ENCODE measurements at places on chromosomes 1 and 21.

GRCh38 chr1:203600782-203601513 lies 25.7 kb upstream of the ATP2B4 start:
- no peak for DNase-seq

DNA sequence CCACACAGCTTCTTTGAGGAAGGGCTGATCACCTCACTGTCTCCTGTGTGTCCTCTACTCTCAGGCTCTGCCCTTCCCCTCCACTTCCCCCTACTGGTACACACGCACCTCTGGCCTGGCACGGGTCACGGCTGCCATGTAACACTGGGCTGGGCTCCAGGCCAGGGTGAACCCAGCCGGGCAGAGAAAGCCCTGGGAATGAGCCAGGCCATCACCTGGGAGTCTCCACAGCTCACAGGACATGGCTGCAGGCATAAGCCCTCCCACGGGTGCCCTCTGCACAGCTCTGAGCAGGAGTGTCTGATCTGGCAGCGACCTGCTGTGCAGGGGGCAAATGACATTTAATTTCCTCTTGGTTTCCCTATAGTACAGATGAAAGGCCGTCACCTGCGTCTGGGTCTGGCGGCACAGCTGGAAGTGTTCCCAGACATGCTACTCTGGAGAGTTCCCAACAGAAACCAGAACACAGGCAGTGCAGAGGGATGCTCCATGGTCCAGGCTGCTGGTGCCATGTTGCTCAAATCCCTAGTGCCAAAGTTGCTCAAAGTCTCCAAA lies 61.2 kb downstream of the ERI3 start:
- DNase-seq = peak; percentile 76

- no peak for DNase-seq
These were observed 18.1 kb downstream of the KIAA0040 start for GRCh38 chr1:175174309-175175102.

GRCh38 chr1:9410737-9411297 lies 118.1 kb downstream of the SPSB1 start:
- DNase-seq = peak; percentile 53

- no peak for DNase-seq
These were observed 55.5 kb upstream of the EDN2 start for GRCh38 chr1:41539999-41540398.

GRCh38 chr1:54853096-54853792 lies 33.8 kb downstream of the DHCR24 start:
- no peak for DNase-seq

GRCh38 chr1:247089616-247090375 lies 11.2 kb upstream of the ZNF670 start:
- DNase-seq = no peak

- DNase-seq = no peak
These were observed 6.5 kb downstream of the ZNF644 start for GRCh38 chr1:91015358-91015780.

DNA sequence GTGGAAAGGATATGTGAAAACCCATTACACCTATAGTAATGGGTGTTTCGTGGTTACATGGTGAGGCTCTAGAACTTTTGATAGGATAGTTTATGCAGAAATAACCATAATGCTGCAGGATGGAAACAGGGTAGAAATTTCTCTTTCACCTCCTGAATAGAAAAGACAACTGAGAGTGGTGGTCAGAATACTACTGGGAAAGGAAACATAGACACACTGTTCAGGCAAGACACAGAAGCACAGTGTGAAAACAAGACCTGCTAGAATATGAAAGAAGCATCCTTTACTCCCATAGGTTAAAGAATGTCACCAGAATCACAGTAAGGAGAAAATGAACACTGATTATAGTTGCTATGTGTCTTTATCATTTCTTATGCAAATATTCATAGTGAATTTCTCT lies 496.6 kb downstream of the DPYD start:
- DNase-seq = no peak

DNA sequence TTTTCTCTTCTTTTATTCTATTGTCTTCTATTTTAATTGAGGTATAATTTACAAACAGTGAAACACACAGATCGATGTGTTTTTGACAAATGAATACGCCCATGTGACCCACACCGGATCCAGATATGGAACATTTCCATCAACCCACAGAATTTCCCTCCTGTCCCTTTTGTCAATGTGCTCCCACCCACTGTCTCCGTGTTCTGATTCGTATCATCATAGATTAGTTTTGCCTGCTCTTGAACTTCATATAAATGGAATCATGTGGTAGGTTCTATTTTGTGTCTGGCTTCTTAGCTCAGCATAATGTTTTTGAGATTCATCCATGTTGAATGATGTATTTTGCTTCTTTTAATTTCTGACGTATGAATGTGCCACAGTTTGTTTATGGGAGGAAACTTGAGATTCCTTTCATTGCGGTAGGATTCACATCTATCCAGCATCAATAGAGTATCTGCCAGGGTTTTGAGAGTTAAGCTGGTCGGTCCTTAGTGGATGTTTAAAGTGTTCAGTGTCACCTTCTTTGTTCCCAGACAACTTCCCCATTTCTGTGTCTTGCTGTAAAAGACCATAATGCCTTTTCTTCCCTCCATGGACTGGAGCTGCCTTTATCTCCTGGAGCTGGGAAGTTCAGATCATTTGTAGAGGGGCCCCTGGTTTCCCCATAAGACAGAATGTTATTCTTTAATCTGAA lies 14.7 kb downstream of the NAV1 start:
- no peak for DNase-seq

- no peak for DNase-seq
These were observed 840.7 kb upstream of the ADAMTS5 start for GRCh38 chr21:27807596-27807995.

DNA sequence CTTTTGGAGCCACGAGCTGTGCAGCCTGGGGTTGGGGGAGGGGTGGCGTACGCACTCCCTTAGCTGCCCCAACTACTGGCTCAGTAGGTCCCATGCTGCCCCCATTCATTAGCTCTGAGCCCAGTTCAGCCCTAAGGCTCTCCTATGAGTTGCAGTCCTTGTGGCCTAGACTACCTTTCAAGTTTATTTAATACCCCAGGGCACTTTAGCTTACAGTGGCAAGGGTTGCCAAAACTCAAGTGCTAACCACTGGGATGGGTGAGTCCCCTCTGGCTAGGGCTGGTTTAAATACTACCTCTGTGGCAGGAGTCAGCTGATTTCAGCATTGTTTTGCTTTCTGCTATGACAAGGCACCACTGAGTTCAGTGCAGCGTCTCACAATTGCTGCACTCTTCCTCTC lies 118.2 kb downstream of the ODF2L start:
- no peak for DNase-seq

DNA sequence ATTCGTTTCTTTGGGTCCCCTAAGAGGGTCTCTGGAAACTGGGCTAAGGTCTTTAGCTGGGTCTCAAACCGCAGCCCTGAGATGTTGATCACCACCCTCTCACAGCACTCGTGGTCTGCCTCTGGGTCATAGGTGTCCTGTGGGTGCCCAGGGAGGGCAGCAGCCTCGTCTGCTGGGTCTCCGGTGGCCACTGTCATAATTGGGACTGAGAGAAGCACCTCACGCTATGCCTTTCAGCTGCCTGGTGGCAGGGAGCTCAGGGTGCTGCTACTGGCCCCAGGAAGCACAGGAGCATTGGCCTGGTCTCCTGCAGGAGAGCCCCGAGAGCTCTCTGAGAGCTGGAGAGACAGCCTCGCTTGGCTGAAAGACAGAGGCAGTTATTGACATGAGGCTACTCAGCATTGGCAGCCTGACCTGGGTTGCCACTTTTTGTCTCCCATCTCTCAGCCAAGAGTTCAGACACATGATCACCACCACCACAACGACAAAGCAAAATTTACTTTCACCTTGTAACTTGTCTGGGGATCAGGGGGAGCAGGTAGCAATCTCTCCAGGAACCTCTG lies 1.5 kb downstream of the KCNA2 start:
- no peak for DNase-seq

DNA sequence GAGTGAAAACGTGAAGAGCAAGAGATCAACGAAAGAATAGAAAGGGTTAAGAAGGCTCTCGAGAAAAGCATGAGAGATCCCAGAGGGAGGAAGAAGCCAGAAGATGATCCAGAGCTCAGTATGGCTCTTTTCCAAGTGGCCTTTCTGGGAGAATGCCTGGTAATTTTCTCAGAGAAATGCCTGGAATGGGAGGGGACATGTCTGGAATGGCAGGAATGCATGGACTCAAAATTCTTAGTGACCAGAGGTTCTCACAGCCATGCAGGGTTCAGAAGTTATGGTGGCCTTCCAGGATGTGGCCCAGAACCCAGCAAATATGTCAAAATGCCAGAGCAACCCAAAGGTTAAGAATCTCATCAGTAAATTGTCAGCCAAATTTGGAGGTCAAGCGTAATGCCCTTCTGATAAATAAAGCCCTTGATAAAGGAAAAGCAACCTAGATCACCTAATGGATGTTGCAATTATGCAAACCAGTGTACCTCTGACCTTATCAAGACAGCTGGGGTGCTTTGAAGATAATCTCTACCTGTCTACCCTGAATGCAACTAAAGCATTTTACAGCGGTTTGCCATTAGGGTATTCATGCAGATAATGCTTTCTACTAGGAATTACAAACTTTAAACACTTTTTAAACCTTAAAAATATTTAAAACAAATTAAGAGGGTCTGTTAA lies 53.1 kb downstream of the NBPF6 start:
- DNase-seq = no peak

DNA sequence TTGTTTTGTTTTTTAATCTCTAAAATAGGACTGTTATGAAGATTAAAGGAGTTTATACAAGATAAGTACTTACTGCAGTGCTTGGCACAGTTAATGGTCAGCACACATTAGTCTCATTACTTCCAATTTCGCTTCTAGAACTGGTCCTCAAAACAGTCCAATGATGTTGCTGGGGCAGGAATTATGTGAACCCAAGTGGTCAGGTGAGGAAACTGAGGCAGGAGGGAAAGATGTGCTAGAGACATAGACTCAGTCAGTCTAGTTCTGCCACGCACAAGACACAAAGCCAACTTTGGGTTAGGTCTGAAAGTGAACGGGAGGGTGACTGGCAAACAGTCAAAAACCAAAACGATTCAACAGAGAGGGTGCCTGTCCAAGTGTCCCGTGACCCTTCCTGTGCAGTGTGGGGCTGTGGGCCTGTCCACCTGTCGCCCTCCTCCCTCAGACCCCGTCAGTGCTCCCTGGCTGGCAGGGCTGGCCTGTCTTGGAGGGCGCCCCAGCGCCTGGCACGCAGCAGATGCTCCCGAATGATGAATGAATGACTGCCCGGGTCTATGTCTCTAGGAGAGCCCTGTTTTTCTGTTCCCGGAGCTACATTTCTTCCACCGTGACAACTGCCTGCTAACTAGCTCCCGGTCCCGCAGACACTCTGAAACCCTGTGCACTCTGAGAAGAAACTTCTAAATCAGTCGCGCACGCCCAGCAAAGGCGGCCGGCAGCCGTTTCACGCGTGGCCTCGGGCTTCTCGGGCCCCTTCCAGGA lies 2.4 kb downstream of the LRP8 start:
- no peak for DNase-seq

- DNase-seq = peak; percentile 2
These were observed 14.2 kb downstream of the VPS13D start for GRCh38 chr1:12244078-12244477.
